T-helper 1 cell (primary cell): ENCODE measurements at places on chromosomes 12 and 14.

GRCh38 chr12:113374823-113375428 lies 16.5 kb downstream of the PLBD2 start:
- DNase-seq, result no peak

DNA sequence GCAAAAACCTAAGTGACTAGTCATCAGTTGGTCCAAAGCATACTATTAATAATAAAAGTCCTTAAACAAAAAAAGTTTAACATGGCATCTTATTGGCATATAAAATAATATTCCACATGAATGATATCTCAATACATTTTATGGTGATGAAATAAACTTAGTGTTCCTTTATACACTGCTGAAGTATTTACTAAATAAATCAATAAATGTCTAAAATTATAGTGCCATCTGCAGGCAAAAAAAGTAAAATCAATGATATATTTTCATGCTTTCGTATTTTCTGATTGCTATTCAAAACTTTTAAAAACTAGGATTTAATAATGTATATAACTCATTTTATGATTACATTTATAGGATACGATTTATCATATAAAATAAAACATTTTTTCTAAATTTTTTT lies 30.5 kb downstream of the PUS7L start:
- no peak for DNase-seq

DNA sequence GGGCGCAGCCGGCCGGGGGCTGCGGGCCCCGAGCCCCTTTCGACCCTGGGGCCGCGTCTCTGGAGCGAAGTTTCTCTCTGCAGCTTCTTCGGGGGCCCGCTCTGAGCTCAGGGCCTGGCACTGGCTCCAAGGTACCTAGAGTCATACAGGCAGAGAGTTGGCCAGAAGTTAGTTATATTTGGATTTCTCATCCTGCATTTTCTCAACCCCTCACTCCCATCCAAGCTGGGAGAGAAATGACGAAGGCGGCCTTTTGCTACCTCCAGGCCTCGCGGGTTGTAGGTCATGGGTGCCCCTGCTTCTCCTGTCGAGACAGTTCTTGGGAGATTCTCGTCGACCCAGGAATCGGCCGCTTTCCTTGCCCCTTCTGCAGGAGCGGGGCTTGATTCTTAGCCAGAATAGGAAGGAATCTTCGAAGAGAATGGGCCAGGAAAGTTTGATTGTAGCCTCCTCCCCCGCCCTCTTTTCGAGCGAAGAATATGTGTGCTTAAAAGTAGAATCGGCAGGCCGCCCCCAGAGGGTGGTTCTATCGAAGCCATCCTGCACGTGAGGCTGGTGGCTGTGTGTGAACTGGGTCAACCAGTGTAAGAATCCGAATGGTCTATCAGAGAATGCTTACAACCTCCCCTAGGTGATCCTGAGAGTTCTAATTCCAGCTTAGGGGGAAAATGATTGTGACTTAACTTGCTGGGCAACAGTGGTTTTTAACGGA lies 785 bp downstream of the MLEC start:
- no peak for DNase-seq

DNA sequence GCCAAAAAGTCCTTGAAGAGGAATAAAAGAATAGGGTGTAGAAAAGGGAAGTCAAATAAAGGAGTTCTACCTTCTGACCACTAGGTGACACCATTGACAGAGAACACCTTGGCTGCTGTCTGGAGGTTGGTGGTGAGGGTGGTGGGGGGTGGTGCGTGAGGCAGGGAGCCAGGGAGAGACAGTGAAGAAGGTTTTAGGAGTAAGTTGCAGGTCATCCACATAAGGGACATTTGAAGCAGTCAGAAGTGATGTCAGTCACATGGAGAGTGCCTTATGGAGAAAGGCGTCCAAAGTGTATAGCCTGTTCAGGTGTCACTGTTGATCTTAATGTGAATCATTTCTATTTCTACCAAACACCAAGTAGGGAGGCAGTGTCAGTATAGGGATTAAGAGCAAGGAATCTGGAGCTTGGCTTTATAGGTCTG lies 279.3 kb upstream of the DDHD1 start:
- DNase-seq, result no peak

DNA sequence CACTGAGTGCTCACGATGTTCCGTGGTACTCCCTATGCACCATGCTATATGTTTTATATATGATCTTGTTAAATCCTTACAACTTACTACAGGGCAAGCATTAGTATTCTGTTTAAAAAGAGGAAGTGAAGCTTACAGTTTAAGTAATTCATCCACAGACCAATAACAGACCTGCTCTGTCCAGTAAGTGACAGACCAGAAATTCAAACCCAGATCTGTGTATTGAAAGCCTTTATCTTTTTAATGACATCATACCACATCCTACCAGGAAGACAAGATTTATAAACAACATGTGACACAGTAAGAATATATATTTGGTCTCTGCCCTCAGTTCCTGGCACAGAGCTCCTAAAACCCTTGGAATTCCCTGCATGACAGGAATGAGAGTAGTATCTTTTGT lies 206.5 kb downstream of the STXBP6 start:
- no peak for DNase-seq

- DNase-seq, result no peak
Measured at GRCh38 chr14:26966908-26967307, 369.1 kb upstream of the NOVA1 start.

DNA sequence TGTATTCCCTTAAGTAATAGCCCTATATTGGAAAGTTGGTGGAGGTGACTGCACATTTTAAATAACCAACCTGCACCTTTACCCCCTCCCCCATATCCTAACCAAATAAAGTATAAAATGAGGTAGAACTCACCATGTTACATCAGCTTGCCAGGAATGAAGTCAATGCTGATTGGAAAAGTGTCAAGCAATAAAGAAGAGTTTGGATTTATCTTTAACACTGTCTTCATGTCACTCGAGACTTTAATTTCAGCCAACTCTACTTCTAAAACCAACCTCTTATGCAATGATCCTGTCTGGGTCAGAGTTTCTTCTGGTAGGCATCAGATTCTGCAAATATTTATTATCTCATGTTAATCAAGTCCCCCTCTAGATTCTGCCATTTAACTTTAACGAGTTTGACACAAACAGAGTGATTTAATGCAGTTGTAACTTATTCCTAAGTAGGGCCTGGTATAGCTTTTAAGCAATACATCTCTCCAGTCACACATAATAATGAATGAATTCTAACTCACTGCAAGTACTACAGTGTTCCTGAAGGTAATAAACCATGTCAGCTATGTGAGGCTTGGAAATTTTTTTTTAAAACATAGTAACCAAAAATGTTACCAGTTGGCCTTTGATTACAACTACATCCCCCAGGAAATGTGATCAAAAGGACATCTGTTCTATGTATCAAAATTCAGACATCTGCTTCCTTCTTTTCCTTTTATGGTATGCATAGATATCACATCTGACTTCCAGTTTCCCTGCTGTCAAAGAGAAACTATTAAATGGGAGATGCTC lies 98.7 kb downstream of the ERGIC2 start:
- no peak for DNase-seq
